ENCODE measurements at places on chromosomes 13 and 19. TPM values are rescaled to one million over a fixed set of nuclear protein-coding genes. Genes with fewer than 3 reads are reported as not detected.
A peak's percentile ranks its signal among the peaks of the same experiment; 100 is the strongest.

GRCh38 chr13:44790289-44790688 lies 199.0 kb downstream of the NUFIP1 start:
- DNase-seq = no peak

DNA sequence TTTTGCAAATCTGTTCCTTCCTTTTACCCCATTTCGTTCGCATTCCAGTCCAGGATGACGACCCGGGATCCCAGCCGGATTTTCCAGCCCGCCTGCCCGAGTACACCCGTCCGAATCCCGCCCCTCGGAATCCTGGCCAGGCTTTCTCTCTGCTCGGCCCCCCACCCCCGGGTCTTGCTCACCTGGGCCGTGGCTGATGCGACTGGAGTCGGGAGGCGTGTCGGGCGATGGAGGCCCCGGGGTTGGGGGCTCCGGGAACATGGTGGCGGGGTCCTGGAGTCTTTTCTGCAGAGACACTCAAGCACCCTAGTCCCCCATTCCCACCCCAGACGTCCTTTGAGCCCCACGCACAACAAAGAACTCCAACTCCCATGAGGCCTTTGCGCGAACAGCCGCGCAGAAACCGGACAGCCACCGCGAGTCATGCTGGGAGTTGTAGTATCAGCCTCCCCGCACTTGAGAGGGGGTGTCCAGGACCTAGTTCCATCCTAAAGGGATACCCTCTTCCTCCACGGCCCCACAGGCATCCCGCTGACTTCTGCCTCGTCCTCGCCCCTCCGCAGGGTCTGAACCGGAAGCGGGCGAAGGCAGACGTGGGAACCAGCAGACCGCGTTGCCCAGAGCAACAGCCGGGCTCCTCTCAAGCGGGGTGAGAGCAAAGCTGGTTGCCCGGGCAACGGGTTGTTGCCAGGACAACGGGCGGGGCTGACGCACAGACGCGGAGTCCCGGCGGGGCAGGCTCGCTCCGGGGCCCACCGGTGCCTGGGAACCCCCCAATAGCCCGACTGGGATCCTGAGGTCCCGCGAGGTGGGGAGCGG lies 1.1 kb downstream of the SYT5 start:
- peak; percentile 77 for DNase-seq

- no peak for DNase-seq
These were observed 16.6 kb downstream of the ADAMTS10 start for GRCh38 chr19:8593931-8594330.

GRCh38 chr19:13968383-13968935 lies 16.1 kb downstream of the DCAF15 start:
- no peak for DNase-seq

The ARL11 gene
- 0.70 TPM for polyA plus RNA-seq

DNA sequence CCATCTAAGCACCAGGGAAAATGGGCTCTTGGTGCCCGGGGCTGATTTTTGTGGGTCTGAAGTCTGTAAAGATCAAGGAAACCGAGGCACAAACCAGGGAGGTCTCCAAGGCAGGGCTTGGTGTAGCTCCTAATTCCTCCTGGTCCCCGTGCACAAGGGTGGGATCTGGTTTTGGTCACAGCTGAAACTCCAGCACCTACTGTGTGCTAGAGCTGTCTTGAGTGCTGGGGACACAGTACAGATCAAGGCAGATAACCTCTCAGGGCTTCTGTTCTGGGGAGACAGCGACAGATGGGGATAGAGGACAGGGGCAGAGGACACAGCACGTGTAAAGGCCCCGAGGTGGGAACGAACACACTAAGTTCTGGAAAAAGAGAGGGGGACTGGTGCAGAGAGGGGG lies 37.4 kb downstream of the PTPRS start:
- no peak for DNase-seq

The GNA15 gene
- polyA plus RNA-seq = 0.65 TPM

The ZNF536 gene
- 2.6 TPM for polyA plus RNA-seq

- DNase-seq = no peak
These were observed 4.7 kb downstream of the TINCR start for GRCh38 chr19:5563008-5563431.

GRCh38 chr13:20984879-20985278 lies 76.5 kb downstream of the LATS2 start:
- DNase-seq = no peak

- no peak for DNase-seq
These were observed 4.5 kb upstream of the RAB3A start for GRCh38 chr19:18208098-18208951.

The ZNF823 gene
- 13.4 TPM for polyA plus RNA-seq

DNA sequence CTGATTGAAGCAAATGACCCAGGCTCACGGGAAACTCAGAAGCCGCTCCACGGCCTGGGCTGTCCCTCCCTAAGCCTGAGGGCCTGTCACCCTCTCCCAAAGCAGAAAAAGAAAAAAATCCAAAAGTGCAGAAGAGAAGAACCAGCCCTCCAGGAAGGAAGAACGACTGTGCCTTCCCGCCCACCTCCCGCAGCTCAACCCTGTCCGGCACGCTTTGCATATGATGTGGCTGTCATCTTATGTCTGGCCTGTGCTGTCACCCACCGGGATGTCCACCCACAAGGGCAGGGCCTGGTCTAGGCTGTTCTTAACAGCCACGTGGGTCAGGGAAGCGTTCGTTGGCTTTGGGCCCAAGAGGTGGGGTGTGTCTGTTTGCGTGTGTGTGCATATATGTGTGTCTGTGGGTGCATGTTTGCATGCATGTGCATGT lies 13.7 kb downstream of the ZBTB7A start:
- no peak for DNase-seq

DNA sequence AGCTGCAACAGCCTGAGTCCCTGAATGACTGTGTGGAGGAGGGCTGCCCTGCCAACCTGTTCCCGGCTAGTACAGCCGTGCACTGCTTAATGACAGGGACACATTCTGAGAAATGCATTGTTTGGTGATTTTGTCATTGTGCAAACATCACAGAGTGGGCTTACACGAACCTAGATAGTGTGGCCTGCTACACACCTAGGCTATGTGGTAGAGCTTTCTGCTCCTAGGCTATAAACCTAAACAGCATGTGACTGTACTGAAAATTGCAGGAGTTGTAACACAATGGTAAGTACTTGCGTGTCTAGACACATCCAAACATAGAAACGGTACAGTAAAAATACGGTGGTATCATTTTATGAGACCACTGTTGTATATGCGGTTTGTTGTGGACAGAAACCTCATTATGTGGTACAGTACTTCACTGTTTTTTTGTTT lies 35.0 kb downstream of the VASP start:
- DNase-seq = no peak

The FXYD3 gene
- 18.6 TPM for polyA plus RNA-seq

DNA sequence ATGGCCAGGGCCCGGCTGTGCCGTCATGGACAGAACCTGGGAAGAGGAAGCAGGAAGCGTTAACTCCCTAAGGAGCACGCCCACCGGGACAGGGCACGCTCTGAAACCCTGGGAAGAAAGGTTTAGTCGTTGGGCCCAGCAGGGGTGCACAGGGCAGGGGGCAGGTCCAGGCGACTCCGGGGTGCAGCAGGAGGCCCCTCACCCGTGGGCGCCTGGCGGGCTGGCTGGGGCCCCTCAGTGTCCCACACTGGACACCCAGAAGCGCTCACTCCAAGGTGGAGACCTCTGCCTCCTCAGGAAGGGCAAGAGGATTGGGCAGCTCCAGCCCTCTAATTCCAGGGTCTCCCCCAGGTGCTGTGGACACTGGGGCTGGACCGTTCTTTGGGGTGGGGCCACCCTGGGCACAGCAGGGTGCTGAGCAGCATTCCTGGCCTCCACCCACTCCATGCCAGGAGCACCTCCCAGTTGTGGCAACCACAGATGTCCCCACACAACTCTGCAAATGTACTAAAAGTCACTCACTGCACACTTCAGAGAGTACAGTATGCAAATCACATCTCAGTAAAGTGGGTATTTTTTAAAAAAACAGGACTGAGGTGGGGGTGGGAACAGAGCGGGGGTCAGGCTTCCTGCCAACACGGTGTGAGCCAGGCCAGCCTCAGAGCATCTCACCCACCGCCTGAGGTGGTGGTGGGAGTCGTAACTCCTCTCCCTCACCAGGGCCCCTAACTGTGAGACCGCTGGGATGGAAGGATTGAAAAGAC lies 35.2 kb downstream of the PIP5K1C start:
- no peak for DNase-seq

GRCh38 chr13:98507282-98507797 lies 69.6 kb downstream of the STK24 start:
- DNase-seq = no peak

DNA sequence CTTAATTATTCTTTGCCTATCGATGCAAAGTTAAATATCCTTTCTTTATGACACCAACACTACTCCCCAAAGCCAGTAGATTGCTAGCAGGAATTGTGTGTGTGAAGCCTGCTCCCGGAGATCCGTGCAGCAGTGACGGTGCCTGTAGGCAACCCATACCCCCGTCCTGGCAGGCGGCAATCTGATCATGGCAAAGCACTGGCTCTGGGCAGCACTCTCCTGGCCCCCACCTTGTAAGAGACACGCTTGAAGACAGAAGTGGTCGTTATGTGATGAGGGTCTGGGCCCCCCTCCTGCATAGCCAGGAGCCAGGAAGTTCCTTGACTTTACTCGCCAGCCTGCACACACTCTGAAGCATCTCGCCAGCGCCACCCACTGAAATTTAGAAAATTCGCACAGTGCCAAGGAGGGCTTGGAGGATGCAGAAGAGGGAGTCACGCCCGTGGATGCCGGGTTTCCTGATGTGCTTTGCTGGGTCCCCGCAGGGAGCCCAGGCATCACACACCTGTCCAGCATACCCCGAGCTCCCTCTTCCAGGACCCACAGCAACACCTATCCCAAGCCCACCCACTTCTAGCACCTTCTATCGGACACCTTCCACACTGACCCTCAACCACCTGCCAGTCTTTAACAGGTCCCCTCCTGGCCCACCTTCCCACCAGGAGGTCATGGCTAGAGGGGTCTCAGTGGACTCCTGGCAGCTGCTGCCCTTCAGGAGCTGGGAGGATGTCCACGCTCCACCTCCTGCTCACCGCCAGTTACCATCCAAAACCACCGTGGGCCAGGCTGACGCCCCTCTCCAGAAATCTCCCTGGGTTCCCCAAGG lies 54.5 kb downstream of the CEBPG start:
- no peak for DNase-seq

Data from left kidney (tissue), 8 donors.